NCI-H1105 treated with DMSO at 0.1 percent for 48 hours (cell line): ENCODE measurements at places on chromosomes 13 and 19.

DNA sequence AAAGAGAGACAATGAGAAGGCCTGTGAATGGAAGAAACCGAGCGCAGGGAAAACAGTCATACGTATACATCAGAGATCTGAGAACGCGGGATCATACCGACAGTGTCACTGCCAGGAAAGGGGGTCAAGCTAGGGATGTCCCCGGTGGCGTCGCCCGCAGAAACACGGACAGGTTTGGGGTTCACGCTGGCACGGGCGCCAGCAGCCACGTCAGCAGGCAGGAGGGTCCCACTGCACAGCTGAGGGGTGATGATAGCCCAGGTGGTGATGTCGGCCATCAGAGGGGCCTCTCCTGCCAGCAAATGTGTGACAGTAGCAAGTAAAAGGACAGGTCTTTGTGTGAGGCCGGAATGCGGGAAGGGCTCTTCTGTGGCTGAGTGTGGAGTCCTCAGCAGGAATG lies 3.4 kb upstream of the ZNF229 start:
- DNase-seq: no peak

- no peak for DNase-seq
Observed at GRCh38 chr19:18308051-18308947, 14.6 kb downstream of the LSM4 start.

DNA sequence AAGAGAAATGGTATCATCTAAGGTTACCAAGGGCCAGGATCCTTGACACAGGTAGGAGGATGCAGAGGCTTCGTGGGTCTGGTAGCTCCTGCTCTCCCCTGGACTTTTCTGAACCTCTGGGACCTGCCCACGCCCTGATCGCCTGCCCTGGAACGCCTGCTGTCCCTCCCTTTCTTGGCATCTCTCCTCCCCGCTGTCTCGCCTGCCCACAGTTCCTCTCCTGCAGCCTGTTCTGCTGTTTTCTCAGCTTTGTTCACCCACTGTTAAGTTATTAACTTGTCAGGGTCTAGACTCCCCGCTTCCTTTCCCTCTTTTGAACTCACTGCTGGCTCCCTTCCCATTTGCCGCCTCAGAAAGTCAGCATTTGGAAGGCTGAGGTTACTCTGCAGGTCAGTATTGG lies 19.8 kb downstream of the SERP2 start:
- no peak for DNase-seq

DNA sequence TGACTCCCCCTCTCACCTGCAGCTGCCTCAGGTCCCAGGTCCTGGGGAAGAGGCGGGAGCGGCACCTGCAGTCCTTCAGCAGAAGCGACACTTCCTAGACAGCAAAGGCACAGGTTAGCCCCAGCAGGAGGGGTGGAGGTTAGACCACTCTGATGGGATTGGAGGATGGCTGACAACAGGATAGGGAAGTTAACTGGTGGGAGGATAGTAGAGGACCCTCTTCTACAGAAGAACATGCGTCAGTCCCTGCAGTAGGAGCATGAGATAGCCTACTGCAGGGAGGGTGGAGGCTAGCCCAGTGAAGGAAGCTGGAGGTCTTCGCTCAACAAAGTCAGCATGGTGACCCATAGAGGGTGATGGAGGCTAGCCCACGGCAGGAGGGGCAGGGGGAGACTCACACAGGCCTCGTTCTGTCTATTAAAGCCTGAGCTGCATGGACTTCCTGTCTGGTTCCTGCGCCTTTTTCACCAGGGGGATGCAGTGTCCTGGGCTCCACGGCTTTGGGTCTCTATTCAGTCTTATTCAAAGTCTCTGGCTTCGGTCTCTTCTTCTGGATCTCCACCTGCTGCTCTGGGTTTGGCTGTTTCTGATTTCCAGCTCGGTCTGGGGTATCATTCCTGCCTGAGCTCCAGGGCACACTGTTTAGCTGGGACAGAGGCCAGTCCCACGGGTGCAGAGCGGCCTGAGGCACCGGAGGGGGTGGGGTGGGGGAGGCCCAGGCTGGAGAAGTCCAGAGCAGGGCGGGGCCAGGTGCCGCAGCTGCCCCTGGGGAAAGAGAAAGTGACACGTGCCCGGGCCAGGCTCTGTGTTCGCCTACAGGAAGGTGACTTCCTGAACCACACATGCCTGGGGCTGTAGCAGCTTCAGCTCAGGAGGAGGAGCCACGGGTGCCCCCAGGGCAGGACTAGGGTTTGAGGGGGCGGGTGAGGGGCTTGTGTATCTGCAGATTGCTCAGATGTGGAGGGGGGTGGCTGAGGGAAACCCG lies 7.3 kb downstream of the IFNL3 start:
- no peak for DNase-seq

GRCh38 chr19:38315657-38316476 lies at the start of gene YIF1B:
TSS of gene YIF1B (minus strand) at chr19:38315947. CDS start at chr19:38315917, 30 bp downstream.
- peak; percentile 98 for DNase-seq

- DNase-seq: no peak
Observed at GRCh38 chr19:35902870-35903475, 644 bp downstream of the HCST start.

DNA sequence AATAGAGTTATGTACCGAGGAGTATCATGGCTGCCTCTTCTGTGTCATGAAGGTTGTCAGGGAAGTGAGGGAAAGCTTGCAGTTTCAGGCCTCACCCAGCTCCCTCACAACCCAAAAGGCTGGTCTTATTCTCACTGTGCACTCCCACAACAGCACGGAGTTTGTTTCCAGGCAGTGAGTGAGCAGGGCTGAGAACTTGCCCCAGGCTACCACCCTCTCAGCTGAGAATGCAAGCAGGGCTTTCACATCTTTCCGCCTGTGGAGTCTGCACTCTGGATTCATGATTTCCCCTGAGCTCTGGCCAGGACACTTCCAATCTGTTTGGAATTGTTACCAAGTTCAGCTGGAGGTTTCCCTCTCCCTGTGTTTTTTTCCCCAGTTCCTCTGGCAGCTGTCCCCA lies 2284.7 kb upstream of the PCDH20 start:
- DNase-seq: no peak

DNA sequence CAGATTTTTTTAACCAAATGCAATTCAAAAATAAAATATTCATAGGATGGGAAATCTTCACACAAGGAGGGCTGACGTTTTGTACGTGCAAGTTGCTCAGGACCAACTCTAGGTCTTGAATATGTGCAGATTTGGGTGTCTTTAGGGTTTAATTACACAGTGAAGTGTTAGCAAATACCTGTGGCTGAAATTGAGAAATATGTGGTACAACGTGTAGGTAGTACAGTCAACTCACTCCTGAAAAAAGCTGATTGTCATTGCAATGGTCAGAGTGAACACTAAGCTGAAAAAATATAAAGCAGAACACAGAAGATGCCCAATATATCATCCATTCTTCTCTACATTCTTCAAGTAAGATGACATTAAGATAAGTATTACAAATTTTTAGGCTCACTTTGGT lies 314.3 kb downstream of the SLITRK1 start:
- no peak for DNase-seq

- no peak for DNase-seq
Observed at GRCh38 chr13:36925603-36926002, 5.6 kb upstream of the SMAD9 start.

- no peak for DNase-seq
Observed at GRCh38 chr13:46962281-46962941, 65.6 kb upstream of the HTR2A start.

DNA sequence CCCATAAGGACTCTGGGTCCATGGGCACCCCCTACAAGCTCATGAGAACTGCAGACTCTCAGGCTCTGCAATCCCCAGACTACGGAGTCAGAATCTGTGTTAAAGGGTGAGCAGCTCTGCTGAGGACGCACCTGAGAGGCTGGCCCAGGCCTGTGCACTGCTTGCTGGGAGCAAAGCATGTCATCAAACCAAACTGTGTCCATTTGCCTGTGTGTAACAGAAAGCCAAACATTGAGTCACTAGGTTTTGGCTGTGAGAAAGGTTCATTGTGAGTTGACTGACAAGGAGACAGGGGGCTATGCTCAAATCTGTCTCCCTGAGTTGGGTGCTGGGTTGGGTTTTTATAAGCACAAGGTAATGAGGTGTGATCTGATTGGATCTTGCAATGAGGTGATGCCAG lies 22.1 kb upstream of the MTIF3 start:
- no peak for DNase-seq

- no peak for DNase-seq
Observed at GRCh38 chr13:45104261-45104660, 16.0 kb upstream of the GTF2F2 start.

GRCh38 chr19:3398114-3398899 lies 31.9 kb downstream of the NFIC start:
- DNase-seq: no peak

- no peak for DNase-seq
Observed at GRCh38 chr13:95035311-95036109, 265.7 kb downstream of the ABCC4 start.

- no peak for DNase-seq
Observed at GRCh38 chr13:32695602-32696250, 109.5 kb downstream of the PDS5B start.

GRCh38 chr13:79549355-79550106 lies 68.6 kb downstream of the NDFIP2 start:
- no peak for DNase-seq

DNA sequence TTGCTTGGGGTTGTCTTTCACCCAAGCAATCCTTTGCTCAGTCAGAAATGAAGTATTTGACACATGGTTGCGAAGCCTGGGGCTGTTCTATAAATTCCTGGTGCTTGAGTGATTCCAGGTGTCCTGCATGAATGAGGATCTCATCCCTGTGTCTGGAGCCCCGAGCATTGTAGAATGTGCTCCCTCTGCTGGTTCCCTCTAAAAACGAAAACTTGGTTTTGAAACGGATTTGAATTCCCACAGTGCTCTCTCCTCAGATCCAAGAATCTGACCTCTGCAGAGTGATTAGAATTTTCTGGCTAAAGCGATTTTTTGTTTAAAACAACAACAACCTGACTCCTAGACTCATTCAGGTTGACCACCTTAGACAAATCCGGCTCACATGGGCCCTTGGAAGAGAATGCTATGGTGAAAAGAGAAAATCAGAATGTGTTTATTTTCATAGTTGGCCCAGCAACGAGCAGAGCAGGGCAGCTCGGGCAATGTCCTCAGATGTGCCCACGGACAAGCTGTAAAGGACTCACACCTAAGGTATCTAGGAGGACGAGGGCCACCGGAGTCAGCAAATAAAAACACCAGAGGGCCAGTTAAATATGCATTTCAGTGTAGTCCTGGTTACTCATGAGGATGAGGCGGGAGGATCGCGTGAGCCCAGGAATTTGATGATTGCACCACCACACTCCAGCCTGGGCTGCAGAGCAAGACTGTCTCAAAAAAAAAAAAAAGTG lies 8.7 kb upstream of the ATP12A start:
- DNase-seq: peak; percentile 32

- DNase-seq: no peak
Observed at GRCh38 chr13:45787346-45787745, 64.2 kb downstream of the SIAH3 start.

GRCh38 chr13:93004919-93005318 lies 221.7 kb upstream of the GPC6 start:
- no peak for DNase-seq

DNA sequence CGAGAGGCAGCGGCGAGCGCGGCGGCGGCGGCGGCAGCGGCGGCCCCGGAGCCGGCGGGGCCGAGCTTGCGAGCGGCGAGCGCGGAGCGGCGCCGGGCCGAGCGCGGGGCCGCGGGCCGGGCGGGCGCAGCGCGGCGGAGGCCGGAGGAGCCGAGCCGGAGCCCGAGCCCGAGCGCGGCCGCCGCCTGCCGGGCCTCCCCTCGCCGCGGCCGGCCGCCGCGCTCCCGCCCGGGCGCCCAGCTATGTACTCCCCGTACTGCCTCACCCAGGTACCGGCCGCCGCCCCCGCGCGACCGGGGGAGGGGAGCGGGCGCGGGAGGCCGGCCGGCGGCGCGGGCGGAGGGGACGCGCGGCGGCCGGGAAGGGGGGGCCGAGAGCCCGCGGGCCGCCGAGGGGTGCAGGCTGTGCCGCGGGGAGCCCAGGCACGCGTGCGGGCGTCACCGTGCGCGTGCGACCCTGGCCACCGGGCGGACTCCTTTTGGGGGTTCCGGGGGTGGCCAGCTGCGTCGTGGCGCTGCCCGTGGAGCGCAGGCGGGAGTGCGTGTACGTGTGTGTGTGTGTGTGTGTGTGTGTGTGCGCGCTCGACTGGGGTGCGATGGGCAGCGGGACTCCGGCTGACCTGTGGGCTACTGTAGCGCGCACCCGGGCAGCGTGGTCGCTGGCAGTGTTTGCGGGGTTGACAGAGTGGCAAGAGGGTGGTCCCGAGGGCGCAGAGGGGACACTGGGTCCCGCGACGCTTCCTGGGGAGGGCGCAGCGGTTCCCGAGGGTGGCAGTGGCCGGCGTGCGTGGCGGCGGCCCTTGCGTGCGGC lies 526 bp downstream of the NFIX start:
- DNase-seq: no peak

DNA sequence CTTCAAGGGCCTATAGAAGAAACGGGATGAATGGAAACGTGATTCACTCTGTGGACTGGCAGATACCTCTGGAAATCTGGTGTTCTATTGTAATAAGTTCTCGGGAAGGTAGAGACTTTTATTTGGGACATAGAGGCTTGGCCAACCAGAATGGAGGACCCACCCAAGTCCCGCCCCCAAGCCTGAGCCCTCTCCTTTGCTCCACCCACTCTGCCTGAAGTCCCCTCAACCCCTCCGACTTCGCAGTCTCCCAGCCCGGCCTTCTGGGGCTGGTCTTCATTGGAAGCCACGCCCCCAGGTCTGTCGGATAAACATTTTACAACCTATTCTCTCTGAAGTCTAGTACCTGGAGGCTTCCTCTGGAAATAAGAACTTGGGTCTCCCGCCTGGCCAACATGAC lies 16.9 kb downstream of the FBXL12 start:
- no peak for DNase-seq

DNA sequence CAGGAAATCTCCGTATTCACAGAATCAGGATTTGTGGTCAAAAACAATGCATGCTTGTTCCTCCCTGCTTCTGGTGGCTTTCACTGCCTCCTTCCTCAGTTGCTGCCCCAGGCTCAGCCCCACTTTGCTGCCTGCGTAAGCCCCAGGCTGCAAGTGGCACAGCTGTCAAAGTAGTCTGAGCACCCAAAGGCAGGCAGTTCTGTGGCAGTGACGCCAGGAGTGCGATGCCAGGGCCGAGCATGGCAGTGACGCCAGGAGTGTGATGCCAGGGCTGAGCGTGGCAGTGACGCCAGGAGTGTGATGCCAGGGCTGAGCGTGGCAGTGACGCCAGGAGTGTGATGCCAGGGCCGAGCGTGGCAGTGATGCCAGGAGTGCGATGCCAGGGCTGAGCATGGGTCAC lies 77.3 kb upstream of the GPR183 start:
- no peak for DNase-seq

GRCh38 chr13:31227063-31227462 lies 27.3 kb downstream of the B3GLCT start:
- no peak for DNase-seq

DNA sequence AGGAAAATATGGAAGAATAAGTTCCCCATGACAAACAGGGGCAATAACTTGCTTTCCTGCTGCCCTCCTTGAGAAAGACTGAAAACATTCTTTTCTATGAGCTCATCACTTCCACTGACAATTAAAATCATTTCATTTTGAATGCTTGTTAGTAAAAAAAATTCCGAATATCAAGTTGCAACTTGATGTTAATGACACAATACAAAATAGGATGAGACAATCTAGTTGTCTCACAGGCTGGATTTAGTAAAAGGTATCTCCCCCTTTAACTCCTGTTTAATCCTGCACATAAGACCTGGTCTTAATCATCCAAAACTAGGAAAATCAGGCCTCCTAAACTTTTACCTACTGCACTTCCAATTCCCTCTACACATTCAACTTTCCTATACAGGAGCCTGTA lies 24.7 kb downstream of the IRS2 start:
- DNase-seq: no peak
